ENCODE measurements at places on chromosomes 3 and 15.

GRCh38 chr3:197171481-197172067 lies 126.8 kb downstream of the DLG1 start:
- DNase-seq: peak; percentile 70

DNA sequence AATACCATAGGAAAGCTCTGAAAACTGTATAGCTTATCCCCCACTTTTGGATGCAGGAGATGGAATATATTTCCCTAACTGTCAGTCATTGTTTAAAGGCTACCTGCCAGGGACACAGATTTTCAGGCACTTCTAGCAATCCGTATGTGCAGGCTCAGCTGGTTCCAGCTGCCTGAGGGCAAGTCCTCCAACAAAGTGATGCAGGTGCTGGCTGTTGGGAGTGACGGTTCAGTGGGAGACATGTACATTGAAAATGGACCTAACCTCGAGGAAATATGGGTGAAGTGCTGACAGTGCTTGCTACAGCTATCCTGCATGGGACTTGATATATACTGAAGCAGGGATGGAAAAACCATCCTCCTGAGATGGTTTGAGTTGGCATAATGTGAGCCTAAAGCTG lies 153.1 kb upstream of the GAP43 start:
- DNase-seq: no peak

- DNase-seq: peak; percentile 61
Observed at GRCh38 chr3:177195242-177195991, 1.9 kb downstream of the TBL1XR1 start.

- DNase-seq: no peak
Observed at GRCh38 chr15:78237146-78237545, 2.8 kb upstream of the ACSBG1 start.

DNA sequence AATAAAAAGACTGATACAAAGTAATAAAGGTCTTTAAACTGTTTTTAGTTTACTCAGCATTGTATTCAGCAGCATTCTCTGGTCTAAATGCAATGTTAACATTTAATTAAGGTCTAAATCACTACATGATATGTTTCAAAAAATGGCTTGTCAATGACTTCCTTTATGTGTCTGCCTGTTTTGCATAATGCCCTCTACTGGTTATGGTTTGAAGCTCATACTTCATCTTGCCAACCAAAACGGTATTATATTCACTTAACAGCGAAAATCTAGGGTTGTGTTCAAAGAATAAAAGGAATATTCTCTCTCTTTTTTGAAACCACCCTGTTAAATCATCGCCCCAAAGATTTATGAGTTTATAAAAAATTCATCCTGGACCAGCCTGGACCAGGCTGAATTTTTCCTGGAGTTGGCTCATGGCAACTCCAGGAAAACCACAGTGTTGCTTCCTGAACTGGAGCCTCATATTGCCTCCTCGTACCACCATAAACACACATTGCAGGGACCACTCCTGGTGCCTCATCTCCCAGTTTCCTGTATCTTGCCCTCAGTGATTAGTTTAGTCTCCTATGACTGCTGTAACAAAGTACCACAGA lies 6.7 kb upstream of the NCEH1 start:
- DNase-seq: peak; percentile 28

- no peak for DNase-seq
Observed at GRCh38 chr3:129621626-129622225, 15.2 kb upstream of the PLXND1 start.

- no peak for DNase-seq
Observed at GRCh38 chr15:23854912-23855659, 168.0 kb upstream of the NDN start.

DNA sequence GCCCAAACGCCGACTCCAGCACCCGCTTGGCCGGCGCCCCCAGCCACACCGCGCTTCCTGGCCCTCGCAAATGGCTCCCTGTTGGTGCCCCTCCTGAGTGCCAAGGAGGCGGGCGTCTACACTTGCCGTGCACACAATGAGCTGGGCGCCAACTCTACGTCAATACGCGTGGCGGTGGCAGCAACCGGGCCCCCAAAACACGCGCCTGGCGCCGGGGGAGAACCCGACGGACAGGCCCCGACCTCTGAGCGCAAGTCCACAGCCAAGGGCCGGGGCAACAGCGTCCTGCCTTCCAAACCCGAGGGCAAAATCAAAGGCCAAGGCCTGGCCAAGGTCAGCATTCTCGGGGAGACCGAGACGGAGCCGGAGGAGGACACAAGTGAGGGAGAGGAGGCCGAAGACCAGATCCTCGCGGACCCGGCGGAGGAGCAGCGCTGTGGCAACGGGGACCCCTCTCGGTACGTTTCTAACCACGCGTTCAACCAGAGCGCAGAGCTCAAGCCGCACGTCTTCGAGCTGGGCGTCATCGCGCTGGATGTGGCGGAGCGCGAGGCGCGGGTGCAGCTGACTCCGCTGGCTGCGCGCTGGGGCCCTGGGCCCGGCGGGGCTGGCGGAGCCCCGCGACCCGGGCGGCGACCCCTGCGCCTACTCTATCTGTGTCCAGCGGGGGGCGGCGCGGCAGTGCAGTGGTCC lies 3.5 kb downstream of the ISLR2 start:
- no peak for DNase-seq

DNA sequence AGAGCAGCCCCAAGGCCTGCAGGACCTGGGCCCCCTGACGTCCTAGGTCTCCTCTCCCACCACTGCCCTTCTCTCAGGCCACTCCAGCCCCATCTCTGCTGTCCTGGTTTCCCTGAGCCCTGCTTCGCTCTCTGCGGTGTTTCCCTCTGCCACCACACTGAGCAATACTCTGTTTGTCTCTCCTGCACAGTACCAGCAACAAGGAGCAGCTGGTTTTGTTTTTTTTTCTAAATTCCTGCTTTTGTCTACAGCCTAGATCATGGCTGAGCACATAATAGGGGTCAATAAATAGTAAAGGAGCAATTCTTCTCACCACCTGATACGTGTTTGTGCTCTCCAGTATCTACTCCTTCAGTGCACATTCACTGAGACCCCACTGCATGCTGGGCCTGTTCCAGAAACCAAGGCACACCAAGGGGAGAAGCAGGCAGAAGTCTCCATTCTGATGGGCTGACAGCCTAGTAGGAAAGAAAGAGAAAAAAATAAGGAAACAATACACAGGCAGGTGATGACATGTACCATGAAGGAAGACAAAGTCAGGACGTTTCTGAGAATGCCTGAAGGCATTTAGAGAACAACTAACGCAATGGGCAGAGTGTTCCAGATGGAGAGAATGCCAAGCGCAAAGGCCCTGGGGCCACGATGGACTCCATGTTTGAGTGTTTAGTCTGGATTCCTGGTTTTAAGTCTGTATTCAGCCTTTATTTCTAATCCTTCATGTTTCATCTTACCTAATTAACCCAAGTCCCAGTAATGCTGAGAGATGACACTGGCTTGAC lies 6.0 kb upstream of the ACAD9 start:
- no peak for DNase-seq

DNA sequence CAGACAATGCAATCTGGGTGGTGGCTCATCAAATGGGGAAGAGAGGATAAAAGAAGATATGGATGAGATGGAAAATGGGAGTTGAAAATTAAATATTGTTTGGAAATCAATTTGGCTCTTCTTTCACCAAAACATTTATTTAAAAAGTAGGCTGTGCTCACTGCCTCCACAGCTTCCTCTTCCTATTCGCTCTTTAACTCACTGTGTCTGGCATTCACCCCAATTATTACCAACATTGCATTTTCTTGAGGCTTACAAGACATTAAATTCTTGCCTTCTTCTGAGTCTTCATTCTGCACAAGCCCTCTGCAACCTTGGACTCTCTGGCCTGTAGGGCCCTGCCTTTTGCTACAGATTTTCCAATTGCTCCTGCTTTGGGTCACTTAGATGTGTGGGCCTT lies 52.9 kb upstream of the TSPAN3 start:
- no peak for DNase-seq

- DNase-seq: no peak
Observed at GRCh38 chr15:55362641-55363040, 43.6 kb downstream of the PIGB start.

DNA sequence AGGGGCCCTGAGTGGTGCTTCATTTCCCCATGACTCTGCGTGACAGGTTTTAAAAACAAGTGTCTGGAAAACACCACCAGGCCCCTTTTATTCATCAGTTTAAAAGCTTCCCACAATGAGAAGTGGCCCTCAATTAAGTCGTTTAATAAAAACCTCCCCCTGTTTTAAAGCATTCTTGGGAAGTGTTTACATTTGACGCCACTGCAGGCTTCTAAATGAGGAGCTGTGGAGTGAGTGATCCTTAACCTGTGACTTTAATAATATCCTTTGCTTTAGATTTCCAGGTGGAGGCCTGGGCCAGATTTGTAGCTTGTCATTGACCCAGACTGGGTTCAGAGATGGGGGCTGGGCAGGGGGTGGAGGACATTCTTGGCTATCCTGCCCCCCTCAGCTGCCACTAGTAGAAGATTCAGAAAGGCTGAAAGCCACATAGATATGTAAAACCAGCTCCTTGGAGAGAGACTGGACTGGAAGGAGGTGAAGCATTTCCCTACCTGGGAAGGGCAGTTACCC lies 11.3 kb downstream of the CGNL1 start:
- no peak for DNase-seq

GRCh38 chr3:187980861-187981260 lies 173.1 kb upstream of the LPP start:
- DNase-seq: no peak

DNA sequence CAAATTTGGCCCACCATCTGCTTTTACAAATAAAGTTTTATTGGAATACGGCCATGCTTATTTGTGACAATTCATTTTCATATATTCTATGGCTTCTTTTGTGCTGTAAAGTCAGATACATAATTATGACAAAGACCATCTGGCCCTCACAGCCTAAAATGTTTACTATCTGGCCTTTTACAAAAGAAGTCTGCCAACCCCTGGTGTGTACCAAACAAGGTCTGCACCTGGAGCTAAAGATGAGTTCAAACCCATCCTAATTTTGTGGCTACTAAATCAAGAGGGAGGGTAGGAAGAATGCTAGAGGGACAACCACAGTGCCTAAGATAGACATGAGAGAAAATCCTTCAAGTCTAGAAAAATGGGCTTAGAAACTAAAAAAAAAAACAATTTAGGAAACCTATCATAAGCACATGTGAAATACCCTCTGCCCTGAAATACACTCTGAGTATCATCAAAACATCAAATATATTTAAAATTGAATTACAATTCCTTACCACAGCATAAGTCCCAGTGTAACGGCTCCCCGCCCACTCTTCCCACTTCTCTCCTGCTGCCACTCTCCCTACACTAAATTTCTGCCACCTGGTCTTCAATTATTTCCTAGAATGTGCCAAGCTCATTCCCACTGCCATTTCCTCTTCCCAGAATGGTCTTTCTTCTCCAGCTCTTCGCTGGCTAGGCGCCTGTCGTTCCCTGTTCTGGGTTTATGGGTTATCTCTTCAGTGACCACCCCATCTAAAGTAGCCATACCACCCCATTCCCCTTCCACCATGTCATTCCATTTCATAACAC lies 950.7 kb upstream of the CFAP20DC start:
- no peak for DNase-seq

- peak; percentile 78 for DNase-seq
Observed at GRCh38 chr3:153284282-153284938, 122.4 kb downstream of the RAP2B start.

- DNase-seq: no peak
Observed at GRCh38 chr15:67899596-67900283, 59.9 kb upstream of the RNU6-1 start.

DNA sequence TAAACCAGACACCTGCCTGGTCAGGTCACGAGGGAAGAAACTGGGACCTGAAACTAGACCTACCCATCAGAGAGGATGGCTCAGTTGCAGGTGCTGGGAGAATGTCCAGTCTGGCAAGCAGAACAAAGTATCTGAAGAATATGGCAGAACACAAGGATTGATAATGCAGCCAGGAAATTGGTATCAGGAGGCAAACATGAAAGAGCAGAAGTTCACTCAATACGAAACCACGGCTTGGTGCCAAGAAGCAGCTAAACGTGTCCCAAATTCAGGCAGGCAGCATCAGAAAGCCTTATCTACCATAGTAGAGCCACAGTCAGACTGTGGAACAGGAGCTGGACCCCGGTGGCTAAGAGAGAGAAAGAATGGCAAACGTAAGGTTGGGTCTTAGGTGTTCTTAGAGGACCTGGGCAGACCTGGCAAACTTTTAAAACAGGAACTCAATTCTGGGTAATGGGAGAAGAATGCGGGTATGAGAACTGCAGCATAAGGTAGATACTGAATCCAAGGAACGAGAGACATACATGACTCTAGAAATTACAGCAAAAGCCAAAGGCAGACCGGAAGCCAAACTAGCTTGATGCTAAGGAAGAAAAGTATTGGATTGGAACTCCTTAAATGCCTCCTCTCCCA lies 169.0 kb upstream of the NECTIN3 start:
- no peak for DNase-seq

- DNase-seq: no peak
Observed at GRCh38 chr3:65408531-65409175, 630.1 kb downstream of the MAGI1 start.

GRCh38 chr15:52200831-52201365 lies 9.7 kb upstream of the GNB5 start:
- no peak for DNase-seq

GRCh38 chr3:177257006-177257405 lies 59.7 kb upstream of the TBL1XR1 start:
- no peak for DNase-seq

DNA sequence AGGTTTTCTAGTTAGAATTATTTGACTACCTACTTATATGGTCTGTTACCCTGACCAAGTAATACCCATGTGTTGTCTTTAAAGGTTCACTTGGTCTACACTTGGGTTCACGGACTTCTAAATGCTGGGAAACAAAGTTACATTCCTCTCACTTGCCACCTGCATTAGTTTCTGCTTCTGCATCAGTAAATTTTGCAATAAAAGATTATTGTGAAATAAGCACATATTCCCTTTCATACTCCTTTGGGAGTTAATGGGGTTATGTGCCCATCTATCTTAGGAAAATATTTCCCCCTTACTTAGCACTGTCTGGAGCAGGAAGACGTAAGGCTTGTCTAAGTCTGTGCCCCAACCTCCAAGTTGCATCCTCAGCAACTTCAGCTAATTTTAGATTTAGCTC lies 160.7 kb downstream of the FRMD5 start:
- DNase-seq: no peak

GRCh38 chr15:92077353-92078085 lies 224.0 kb downstream of the SLCO3A1 start:
- peak; percentile 66 for DNase-seq

- DNase-seq: no peak
Observed at GRCh38 chr3:179848711-179849110, 188.0 kb downstream of the PEX5L start.
